ENCODE measurements at places on chromosomes 2 and 18.

- no peak for DNase-seq
Measured at GRCh38 chr18:70450426-70451253, 161.8 kb downstream of the SOCS6 start.

- no peak for DNase-seq
Measured at GRCh38 chr2:178828486-178828881, 21.3 kb upstream of the TTN start.

DNA sequence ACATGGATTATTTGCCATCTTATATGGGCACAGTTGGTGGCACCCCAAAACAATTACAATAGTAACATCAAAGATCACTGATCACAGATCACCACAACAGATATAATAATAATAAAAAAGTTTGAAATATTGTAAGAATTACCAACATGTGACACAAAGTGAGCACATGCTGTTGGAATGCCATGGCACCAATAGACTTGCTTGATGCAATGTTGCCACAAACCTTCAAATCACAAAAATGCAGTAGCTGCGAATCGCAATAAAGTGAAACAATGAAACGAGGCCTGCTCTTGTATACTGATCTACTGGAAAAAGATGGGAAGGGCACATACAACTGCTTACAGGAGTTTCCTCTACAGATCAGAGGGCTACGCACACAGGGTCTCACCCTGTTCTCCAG, 32.2 kb upstream of the AMMECR1L start:
- no peak for DNase-seq

GRCh38 chr18:47172476-47172875, 3.7 kb downstream of the IER3IP1 start:
- no peak for DNase-seq

DNA sequence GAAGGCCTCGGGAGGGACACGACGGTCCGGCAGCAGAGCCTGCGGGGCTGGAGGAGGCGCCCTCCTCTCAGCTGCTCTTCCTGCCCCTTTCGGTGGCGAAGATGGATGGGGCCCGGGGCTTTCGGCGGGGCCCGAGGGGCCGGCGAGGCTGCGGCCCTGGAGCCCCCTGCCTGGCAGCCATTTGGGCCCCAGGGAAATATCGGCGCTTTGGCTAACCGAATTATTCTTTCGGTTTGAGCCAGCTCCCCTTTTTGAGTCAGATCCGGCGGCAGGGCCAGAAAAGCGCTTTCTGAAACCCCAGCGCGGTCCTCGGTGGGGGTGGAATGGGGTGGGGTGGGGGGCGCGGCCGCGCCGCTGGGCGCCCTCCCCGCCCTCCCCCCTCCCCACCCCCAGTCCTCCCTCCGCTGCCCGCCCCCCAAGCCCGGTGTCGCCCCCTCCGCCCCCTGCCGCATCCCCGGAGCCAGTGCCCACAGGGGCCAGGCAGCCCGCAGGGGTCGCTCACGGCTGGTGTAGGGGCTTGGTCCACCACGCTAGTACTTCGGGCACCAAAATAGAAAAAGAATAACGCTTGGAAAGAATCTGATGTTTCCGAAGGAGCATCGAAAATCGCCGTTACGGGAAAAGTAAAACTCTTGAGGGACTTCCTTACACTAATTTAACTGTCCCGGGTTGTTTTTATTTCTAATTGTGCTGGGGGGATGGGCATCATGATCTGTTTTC, 9.1 kb upstream of the ARID5A start:
- DNase-seq = no peak

GRCh38 chr2:28522481-28522880, 26.6 kb downstream of the PLB1 start:
- DNase-seq = no peak

GRCh38 chr2:96970248-96970875, 16.0 kb downstream of the FAM178B start:
- DNase-seq = no peak

DNA sequence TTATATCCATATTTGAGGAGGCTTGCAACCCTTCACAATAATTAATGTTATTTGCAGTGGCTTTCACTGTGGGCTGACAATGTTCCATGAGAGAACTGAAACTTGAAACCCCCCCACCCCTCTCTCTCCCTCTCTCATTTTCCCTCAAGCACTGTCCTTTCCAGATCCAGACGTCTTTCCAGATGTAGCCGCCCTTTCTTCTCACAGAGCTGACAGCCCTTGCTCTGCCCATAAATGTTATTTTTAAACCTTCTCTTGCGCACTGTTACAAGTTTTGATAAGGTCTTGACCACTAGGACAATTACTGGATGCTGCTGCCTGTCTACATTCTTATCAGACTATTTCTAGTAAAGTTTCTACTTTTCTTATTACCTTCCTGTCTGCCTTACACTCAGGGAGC, 91.4 kb upstream of the LINC00305 start:
- no peak for DNase-seq

DNA sequence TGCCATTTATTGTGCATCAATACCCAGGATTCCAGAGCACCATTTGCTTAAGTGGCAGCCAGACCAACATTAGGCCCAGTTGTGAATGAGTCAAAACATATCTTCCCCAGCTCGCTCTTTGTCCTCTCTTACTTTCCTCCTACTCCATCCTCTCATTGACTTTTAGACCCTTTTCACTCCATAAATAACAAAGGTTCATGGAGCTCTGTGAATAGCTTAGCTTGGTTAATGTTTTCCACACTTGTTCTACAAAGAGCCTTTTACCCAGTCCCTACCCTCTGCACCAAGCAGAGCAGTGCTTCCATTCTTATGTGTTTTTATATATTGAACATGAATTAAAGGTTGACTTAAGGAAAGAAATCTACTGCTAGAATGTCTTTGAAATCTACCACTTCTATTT, 625.8 kb upstream of the FANCL start:
- no peak for DNase-seq

DNA sequence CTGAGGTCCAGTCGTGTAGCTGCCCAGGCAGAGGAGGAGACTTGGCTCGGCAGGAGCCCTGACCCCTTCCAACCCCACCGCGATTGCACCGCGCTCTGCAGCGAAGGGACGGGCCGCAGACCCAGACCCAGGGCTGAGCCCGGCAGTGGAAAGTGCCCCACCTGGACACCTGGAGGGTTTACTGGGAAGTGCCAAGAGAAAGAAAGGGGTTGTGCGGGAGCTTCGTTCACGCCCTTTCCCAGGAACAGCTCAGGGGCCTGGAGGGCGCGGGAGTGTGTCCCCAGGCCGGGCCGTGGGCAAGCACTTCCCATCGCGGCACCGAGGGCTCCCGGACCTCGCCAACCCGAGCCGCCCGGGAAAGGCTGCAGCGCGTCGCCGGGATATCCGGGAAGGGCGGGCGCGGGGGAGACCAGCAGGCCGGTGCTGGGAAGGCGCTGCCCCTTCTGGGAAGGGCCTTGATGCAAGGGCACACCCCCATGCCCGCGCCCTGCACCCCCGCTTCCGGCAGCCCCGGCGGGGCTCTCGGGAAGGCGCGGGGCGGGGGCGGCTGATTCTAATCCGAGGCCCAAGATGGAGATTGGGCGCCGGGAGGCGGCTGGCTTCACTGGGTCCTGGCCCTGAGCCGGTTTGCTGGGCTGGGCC, 36.1 kb upstream of the MRPL33 start:
- DNase-seq = no peak

DNA sequence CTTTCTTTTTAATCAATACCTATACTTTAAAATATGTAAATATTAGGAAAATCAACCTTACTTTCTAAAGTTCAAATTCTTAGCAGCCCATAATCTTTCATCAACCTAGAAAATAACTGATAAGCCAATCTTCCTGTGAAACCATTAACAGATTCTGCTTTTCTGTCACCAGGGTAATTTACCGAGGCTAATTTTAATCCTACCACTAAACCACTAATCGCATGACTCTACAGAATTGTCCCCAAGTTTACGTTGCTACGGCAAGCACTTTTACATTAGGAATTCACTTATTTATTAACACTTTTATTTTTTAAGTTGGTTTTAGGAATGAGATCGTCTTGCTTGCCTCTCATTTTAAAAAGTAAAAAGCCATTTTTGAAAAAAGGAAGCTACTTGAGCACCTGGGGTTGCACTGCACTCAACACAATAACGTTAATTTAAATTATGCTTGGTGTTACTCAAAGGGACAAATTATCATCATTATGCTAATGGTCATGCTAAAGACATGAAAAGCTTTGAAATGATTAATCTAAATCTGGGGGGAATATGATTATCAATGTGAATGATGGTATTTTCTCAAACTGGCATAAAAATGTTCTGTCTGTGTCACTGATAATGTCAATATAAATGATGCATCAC, 10.2 kb downstream of the ZNF516 start:
- DNase-seq = no peak

- DNase-seq = no peak
Measured at GRCh38 chr2:3633982-3634595, 23.9 kb upstream of the ALLC start.

DNA sequence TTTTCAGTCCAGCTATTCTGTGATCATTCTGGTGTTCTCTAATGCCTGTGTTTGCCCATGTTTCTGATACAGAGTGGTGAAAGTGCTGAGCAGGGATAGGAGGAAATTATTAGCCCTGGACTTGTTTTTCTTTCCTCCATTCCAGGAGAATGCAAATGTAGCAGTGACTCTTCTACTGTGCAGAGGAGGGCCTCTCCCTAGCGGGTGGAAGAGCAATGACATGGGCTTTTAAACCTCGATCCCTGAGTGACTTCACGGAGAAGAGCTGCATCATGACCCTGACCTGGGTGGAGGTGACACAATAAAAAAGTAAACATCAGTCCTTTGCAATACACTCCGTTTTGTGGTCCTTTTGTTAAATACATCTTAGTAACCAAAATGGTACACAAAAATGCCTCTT, 68.0 kb upstream of the NETO1 start:
- no peak for DNase-seq

- no peak for DNase-seq
Measured at GRCh38 chr2:240149943-240150784, 9.7 kb upstream of the OTOS start.

Measured in hematopoietic multipotent progenitor cell treated with erythropoietin and hydrocortisone succinate and interleukin-3 and kit ligand, for 15 days (in vitro differentiated cells).